ENCODE measurements at places on chromosomes 7 and 10. TPM values are rescaled to one million over a fixed set of nuclear protein-coding genes. Genes with fewer than 3 reads are reported as not detected.

- no peak overlapping the region for H3K27ac ChIP-seq
- H3K4me3 ChIP-seq, result no peak overlapping the region
- no peaks in the 10 kb centered on the region for H3K36me3 ChIP-seq
- no peak for DNase-seq
- no peaks in the 10 kb centered on the region for H3K4me1 ChIP-seq
- no peaks in the 10 kb centered on the region for H3K27me3 ChIP-seq
These were observed 208.0 kb downstream of the KCND2 start for GRCh38 chr7:120480930-120481329.

DNA sequence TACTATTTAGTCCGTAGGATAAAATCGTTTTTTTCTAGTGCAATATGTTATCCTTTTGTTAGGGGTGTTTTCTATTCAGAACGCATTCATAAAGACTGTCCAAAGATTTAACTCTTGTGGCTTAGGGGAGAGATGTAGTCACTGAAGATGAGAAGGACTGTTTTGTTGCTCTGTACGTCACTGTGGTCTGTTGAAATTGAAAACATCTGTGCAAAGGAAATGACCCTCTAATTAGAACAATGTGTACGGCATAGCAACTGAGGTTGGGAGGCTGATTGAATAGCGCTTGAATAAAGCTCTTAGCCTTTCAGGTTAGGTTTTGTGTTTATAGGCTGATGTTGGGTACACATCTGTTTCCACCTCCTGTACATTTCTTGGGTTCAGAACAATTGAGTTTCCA, 453.4 kb upstream of the AKR1E2 start:
- H3K4me1 ChIP-seq, result peaks cover 19% of the 10 kb centered on the region
- H3K27ac ChIP-seq, result peak overlapping the region; percentile 64
- H3K4me3 ChIP-seq, result no peak overlapping the region
- H3K27me3 ChIP-seq, result no peaks in the 10 kb centered on the region

GRCh38 chr10:6987536-6987945, 407.5 kb upstream of the PRKCQ start:
- no peaks in the 10 kb centered on the region for H3K4me1 ChIP-seq
- H3K27me3 ChIP-seq, result peaks cover 5% of the 10 kb centered on the region
- no peak overlapping the region for H3K4me3 ChIP-seq
- no peak overlapping the region for H3K27ac ChIP-seq
- H3K36me3 ChIP-seq, result no peaks in the 10 kb centered on the region
- DNase-seq, result no peak

DNA sequence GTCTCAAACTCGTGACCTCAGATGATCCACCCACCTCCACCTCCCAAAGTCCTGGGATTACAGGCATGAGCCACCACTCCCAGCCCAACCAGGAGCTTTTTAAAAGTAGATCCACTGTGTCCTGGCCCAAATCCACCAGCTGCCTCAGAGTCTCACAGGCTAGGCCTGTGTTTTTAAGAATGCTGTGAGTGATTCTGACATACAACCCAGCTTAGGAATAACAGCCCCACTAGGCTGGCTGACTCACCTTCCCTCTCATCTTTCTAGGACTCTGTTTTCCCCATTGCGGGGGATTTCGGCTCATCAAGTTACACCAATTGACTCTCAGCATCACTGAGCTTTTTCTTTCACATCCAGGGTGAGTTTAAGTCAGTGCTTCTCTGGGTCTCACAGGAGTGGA, 207.6 kb downstream of the SKIDA1 start:
- H3K4me1 ChIP-seq, result peaks cover 40% of the 10 kb centered on the region
- no peak for DNase-seq
- H3K4me3 ChIP-seq, result no peak overlapping the region
- H3K27me3 ChIP-seq, result no peaks in the 10 kb centered on the region

DNA sequence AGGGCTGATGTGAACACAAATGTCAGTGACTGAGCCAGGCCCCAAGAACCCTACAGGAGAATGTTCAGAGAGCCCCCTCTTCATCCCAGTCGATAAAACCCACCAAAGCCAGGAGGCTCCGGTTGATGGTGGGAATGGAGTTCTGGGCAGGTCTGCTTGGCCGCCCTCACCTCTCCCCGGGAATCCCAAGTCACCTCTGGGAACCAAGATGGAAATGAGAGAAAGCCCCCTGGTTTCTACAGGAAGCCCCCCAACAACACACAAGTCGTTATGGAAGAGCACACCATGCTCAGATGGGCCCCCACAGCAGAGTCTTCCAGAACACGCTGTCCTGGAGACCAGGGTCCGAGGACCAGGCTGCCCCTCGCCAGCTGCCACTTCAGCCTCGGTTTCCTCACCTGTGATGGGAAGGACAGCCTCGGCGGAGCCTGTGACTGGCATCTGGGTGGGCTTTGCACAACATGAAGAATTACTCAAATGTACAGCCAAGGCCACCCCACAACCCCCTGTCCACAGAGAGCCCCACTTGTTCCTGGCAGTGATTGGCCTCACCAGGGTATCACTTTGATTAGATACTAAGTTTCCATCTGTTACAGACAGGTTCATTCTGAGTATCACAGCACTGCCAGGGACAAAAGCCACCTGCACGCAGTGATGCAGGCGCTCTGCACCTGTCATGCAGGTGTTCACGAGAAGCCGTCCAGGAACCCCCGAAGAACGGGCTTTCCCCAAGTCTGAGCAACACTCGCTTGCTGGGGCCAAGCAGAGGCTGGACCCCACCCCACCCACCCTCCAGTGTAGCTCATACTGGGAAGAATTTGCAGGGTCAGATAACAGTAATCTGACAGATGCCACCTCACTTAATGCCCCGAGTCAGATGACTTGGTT, 57.6 kb downstream of the MKI67 start:
- H3K27me3 ChIP-seq, result no peaks in the 10 kb centered on the region
- no peak for DNase-seq
- H3K4me3 ChIP-seq, result no peak overlapping the region
- H3K4me1 ChIP-seq, result peaks cover 6% of the 10 kb centered on the region

GRCh38 chr10:33773253-33773573, 438.7 kb upstream of the NRP1 start:
- H3K4me1 ChIP-seq, result no peaks in the 10 kb centered on the region
- no peak for DNase-seq
- H3K27ac ChIP-seq, result no peak overlapping the region
- H3K36me3 ChIP-seq, result no peaks in the 10 kb centered on the region
- H3K27me3 ChIP-seq, result no peaks in the 10 kb centered on the region

- H3K36me3 ChIP-seq, result 0 out of 2 replicates have a peak, but pooled peaks cover 4% of the 10 kb centered on the region
- H3K27ac ChIP-seq, result no peak overlapping the region
- H3K4me1 ChIP-seq, result no peaks in the 10 kb centered on the region
- no peak overlapping the region for H3K4me3 ChIP-seq
- H3K27me3 ChIP-seq, result no peaks in the 10 kb centered on the region
- DNase-seq, result no peak
These were observed 202.6 kb upstream of the KAT6B start for GRCh38 chr10:74623786-74624185.

GRCh38 chr7:34830390-34830789, 172.4 kb downstream of the NPSR1 start:
- H3K27ac ChIP-seq, result no peak overlapping the region
- no peaks in the 10 kb centered on the region for H3K36me3 ChIP-seq
- no peaks in the 10 kb centered on the region for H3K4me1 ChIP-seq
- H3K4me3 ChIP-seq, result no peak overlapping the region

GRCh38 chr7:75055830-75056772, 17.5 kb downstream of the RCC1L start:
- no peak overlapping the region for H3K4me3 ChIP-seq
- H3K27ac ChIP-seq, result no peak overlapping the region
- no peaks in the 10 kb centered on the region for H3K27me3 ChIP-seq
- peaks cover 7% of the 10 kb centered on the region for H3K4me1 ChIP-seq

DNA sequence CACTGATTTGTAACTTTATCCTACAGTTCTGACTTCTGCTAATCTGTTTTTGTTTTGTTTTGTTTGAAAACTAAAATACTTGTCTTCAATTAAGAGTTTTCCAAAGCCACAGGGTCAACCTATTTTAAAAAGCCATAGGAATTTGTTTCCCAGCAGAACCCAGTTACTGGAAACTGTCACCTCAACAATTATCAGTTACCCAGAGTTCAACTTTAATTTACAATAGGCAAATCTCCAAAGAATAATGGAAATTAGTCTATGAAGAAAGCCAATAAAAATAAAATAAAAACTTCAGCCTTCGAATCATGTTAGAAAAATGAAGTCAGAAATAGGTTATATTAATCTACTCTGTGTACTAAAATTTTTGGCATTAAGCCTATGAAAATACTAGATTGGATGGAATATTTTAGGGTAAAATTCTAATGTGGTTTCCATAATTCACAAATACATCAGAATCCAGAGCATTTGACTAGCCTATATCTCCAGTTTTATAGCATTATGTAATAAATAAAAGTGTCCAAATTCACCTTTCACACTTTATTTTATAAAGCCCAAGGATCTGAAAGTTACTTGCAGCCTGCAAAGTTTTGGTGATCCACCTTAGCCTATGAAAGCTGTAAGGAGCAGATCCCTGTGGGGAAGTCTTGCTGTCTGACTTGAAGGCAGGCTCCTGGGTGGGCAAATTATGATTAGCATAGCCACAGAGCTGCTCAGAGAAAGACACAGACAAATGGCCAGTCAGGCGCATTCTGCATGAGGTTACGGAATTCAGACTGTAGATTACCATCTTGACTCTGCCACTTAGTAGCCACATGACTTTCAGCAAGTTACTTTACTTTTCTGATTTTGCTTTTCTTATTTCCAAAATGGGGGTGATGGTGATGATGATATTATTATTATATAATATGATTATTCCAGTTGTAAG, 250.0 kb upstream of the HGF start:
- DNase-seq, result no peak
- H3K4me3 ChIP-seq, result no peak overlapping the region
- H3K27me3 ChIP-seq, result no peaks in the 10 kb centered on the region
- no peaks in the 10 kb centered on the region for H3K36me3 ChIP-seq

- no peaks in the 10 kb centered on the region for H3K4me1 ChIP-seq
- no peak overlapping the region for H3K27ac ChIP-seq
- no peak for DNase-seq
- H3K4me3 ChIP-seq, result no peak overlapping the region
These were observed 135.2 kb upstream of the PODXL start for GRCh38 chr7:131691454-131692130.

GRCh38 chr10:58892031-58892531, 284.4 kb upstream of the PHYHIPL start:
- H3K27ac ChIP-seq, result peak overlapping the region; percentile 27
- H3K27me3 ChIP-seq, result no peaks in the 10 kb centered on the region
- H3K4me1 ChIP-seq, result peaks cover 38% of the 10 kb centered on the region
- peak; percentile 93 for DNase-seq
- no peaks in the 10 kb centered on the region for H3K36me3 ChIP-seq
- H3K4me3 ChIP-seq, result no peak overlapping the region

DNA sequence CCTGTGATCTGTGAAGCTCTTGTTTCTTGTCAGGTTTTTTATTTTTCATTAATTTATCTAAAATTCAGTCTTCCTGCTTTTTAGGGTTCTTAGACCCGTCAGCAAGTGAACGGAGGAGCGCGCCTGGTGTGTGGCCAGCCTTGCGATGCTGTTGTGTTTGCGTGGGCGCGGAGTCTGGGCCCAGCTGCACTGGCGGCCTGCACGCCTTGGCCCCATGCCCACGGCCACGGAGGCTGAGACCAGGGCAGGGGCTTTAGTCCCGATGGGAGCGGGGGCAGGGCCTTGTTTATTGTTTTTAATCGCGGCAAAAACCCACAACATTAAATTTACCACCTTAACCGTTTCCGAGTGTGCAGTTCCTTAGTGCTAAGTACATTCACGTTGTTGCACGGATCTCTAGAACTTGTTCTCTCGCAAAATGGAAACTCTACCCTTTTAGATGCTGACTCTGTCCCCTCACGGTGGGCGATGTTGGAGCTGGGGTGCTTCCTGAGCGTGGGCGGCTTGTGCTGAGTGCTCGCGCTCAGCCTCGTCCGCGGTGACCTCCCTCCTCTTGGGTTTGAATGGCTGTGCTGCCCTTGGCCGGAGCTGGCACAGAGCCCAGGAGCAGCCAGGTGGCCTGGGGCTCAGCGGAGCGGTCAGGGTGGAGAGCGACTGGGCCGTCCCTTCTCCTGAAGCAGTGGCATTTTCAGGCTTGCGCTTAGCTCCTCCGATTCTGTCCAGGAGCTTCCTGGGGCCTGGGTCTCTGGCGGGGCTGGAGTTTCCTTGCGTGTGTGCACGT, 69.1 kb downstream of the INPP5A start:
- H3K36me3 ChIP-seq, result no peaks in the 10 kb centered on the region
- H3K4me3 ChIP-seq, result no peak overlapping the region
- H3K4me1 ChIP-seq, result peaks cover 18% of the 10 kb centered on the region
- H3K27ac ChIP-seq, result no peak overlapping the region
- H3K27me3 ChIP-seq, result no peaks in the 10 kb centered on the region
- DNase-seq, result no peak

DNA sequence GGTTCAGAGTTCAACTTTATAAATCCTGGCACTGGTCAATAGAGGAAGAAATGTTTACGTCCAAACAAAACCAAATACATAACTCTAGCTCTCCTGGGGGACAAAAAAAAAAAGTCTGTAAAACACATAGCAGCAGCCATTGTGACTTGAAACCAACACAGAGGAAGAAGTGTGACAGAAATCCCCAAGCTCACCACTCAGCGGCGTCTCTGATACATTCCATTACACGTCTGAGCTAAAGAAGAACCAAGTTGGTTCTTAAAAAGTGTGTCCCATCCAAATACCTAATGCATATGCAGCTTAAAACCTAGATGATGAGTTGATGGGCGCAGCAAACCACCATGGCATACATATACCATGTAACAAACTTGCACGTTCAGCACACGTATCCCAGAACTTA, 58.3 kb upstream of the NANOS1 start:
- DNase-seq, result no peak
- H3K36me3 ChIP-seq, result no peaks in the 10 kb centered on the region
- H3K27ac ChIP-seq, result no peak overlapping the region
- H3K27me3 ChIP-seq, result peaks cover 10% of the 10 kb centered on the region

DNA sequence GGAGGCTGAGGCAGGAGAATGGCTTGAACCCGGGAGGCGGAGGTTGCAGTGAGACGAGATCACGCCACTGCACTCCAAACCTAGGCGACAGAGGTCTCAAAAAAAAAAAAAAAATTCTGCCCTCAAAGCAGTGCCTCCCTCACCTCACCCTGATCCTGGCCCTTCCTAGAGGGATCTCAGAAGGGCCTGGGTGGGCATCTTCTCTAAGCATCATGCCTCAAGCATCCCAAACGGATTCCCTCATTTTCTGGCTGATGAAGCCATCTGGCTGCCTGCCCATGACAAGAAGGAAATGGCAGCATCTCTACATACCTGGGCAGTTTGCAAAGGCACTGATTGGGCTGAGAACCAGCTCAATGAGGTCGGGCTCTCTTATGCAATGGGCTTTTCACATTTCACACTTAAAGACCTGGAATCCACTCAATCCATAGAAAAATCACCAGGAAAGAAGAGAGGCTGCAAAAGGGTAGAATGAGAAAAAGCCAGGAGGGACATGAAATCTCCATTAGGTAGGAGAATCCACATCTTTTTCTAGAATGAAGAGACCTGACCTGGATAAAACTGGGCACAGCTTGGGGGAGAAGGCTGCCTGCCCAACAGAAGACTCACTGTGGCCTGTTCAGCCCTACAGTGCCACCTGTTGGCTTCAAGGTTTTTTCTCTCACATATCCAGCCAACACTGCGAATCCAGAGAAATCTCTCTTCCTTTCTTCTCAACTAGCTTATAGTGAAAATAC, 48.1 kb downstream of the PDLIM1 start:
- no peak overlapping the region for H3K4me3 ChIP-seq
- H3K27ac ChIP-seq, result no peak overlapping the region
- H3K36me3 ChIP-seq, result peaks cover 97% of the 10 kb centered on the region
- no peaks in the 10 kb centered on the region for H3K27me3 ChIP-seq
- DNase-seq, result peak; percentile 50
- peaks cover 22% of the 10 kb centered on the region for H3K4me1 ChIP-seq

PPP1R9A gene
- not detected for total RNA-seq

LIPM gene
- not detected for total RNA-seq

UPK3B gene
- total RNA-seq, result not detected

GIMAP6 gene
- total RNA-seq, result not detected

SFRP5 gene
- not detected for total RNA-seq

CD36 gene
- not detected for total RNA-seq

CALHM3 gene
- total RNA-seq, result not detected

GNAI1 gene
- total RNA-seq, result 90.7 TPM

Data from SJSA1 (cell line).